ENCODE measurements at places on chromosomes 12 and 14. TPM values are rescaled to one million over a fixed set of nuclear protein-coding genes. Genes with fewer than 3 reads are reported as not detected.

GRCh38 chr12:52351196-52352059 lies 15.9 kb downstream of the KRT85 start:
- DNase-seq, result peak; percentile 57

The MYF6 gene
- total RNA-seq, result not detected

The TPH2 gene
- not detected for total RNA-seq

DNA sequence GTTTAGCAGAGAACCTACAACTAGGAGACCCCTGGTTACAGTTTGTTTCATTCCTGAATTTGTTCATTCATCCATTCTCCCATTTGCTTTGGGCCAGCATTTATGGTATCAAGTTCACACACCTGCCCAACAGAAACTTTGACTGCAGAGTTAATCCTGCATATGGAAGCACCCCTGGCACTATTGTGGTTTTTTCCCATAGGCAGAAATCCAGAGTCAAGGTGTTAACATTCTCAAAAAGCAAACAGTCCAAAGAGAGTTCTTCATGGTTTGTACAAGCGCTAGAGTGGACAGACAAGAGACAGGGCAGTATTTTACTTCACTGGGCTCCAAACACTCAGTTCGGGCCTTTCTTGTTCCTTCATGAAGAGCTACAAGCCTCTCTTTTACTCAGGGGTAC lies 51.9 kb downstream of the KCNK10 start:
- DNase-seq, result no peak

- DNase-seq, result no peak
Measured at GRCh38 chr14:53054457-53054856, 98.7 kb downstream of the DDHD1 start.

The KRT82 gene
- not detected for total RNA-seq

- DNase-seq, result no peak
Measured at GRCh38 chr12:2451025-2451424, 343.7 kb upstream of the FKBP4 start.

The SCNN1A gene
- total RNA-seq, result 128 TPM

GRCh38 chr14:53124786-53125185 lies 28.3 kb downstream of the DDHD1 start:
- DNase-seq, result no peak

GRCh38 chr14:95345032-95345431 lies 25.3 kb upstream of the CLMN start:
- DNase-seq, result no peak

DNA sequence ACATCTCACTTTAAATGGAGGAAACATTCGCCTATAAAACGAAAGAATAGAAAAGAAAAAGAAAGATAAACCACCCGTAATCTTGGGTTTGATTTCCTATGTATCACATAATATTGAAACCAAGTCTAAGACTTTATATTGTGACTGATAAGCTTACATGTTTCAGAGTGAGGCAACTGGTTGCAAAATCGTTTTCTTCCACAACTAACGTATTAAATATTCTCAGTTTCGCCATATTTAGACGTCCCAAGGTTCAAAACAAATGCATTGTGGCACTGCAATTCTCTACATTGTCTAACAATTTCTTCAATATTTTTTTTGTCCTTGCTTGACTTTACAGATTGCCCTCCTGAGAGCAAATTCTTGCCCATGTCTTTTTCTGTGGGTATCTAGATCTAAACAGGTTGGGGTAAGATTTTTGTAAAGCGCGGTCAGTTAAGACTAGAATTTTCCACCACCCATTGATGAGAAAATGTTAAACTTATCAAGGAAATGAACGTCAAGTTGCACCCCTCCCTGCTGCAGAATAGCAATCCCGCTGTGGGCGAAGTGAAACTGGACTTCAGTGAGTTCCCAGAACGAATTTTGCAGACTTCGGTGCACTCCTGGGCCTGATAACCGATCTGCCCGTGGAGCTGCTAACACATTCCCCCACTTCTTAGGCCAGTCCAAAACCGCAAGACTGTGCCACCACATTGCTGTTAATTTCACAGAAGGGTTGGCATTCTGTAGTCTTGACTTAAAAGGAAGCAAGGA lies 2.7 kb downstream of the TBX3 start:
- no peak for DNase-seq

GRCh38 chr14:66540038-66540437 lies 32.1 kb downstream of the GPHN start:
- DNase-seq, result no peak

- no peak for DNase-seq
Measured at GRCh38 chr12:78392918-78393317, 471.7 kb upstream of the SYT1 start.

DNA sequence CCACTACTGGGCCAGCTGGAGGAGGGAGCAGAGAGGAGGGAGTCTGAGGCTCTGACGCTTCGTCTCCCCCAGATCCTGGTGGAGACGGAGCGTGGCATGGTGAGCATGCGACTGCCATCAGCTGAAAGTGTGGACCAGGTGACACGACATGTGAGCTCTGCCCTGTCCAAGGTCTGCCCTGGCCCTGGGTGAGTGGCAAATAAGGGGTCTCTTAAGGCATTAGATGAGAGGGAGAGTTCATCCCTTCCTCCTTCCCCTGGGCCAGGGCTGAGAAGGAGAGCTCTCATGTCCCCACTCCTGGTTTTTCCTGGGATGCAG lies 2.5 kb downstream of the CARMIL3 start:
- no peak for DNase-seq

DNA sequence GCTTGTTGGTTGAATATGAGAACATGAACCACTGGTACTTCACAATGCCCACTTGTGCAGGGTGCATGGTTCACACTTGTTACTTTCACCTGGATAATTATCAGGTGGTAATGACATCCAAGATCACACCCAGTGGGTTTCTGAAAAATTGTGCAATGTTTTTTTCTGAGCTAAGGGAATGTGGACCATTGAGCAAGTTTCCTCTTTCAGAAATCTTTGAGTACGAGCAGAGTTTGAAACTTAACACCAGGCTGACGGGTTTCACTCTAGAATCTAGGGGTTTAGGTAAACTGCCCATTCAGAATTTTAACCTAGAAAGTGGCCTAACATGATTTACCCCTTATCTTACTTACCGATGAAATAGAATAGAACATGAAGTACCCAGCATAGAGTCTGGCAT lies 389.6 kb downstream of the PAWR start:
- DNase-seq, result no peak

DNA sequence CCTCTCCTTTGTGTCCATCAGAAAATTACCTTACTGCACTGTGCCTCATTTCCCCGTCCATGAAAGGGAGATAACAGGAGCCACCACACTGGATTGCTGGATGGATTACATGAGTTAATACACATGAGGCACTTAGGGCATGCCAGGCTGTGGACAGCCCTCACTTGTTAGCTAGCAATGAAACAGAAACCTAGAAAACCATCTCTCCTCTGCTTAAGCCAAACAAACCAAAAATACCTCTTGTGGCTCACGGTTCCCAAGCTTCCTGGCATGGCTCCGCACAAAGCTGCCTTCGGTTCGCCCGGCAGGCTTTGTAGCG lies 660 bp upstream of the HCFC2 start:
- DNase-seq, result peak; percentile 10

DNA sequence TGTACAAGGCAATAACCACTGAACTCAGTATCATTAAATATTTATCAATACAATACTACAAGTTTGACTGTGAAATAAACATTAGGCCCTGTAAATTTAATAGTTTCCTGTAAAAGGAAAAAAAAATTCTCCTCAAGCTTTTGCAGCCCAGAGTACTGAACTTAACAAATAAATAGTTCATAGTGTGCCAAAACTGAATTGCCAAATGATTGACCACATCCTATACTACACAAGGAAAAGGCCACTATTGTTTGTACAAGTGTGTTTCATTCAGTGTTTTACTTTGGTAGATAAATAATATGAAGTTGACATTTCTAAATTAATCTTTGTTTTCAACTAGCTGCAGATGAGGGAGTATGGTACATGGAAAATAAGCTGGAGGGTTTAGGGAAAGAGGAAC lies 379.6 kb downstream of the FLRT2 start:
- DNase-seq, result no peak

- no peak for DNase-seq
Measured at GRCh38 chr12:46364300-46364696, 8.3 kb downstream of the SLC38A2 start.

GRCh38 chr12:6946033-6946919 lies 2.5 kb downstream of the C12orf57 start:
- peak; percentile 97 for DNase-seq

The ANKRD52 gene
- 29.0 TPM for total RNA-seq

DNA sequence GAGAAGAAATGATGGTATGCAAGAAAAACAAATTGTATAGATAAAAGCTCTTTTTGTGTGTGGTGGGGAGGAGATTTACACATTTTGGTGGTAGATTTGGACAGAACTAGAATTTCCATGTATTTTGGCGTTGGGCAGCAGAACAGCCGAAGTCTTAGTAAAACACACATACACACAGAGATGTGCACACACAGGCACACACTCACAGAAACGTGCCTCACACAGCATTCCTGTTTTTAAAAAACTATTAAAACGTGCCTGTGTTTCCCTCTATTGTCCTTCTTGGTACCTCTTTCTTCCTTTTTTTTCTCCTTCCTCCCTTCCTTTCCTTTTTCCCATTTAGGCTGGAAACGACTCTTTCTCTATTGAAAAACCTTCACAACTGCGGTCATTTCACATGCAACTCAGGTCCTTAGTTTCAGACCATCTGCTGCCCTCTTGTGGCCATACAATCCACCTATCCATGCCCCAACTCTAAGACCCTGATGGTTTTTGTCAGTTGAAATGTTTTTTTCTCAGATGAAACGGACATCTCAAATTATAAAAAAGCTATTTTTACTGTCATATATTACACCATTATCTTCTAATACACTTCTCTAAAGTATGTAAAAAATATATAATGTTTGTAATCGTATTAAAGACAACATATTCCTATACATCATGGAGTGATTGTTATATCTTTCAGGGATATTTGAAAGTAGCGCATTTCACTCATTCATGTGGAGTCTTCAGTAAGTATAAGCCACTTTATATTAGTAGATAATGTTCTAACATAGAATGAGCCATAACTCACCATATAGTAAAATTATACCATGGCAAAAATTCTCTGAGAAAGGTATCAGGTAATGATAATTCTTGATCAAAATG lies 386.7 kb upstream of the NOVA1 start:
- DNase-seq, result peak; percentile 56

DNA sequence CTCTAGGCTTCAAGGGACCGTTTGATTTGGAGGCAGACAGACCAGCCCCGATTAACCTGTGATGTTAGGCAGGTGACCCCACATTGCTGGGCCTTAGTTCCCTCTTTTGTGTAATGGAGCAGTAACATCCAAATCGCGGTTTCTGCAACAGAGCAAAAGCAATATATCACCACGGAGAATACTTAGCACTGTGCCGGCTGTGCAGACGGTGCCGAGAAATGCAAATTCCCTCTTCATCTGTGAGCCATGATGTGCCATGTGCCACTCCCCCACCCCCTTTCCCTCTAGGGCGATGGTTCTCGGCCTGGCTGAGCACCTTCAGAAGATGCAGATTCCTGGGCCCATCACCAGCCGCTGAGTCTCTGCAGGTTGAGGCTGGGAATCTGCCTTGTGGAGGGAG lies 10.9 kb downstream of the BCL7A start:
- DNase-seq, result no peak

- DNase-seq, result no peak
Measured at GRCh38 chr14:58752289-58752688, 114.5 kb downstream of the DACT1 start.

- no peak for DNase-seq
Measured at GRCh38 chr14:80419769-80420168, 208.5 kb upstream of the DIO2 start.

The FITM1 gene
- 2.0 TPM for total RNA-seq

The POTEM gene
- 18.1 TPM for total RNA-seq

DNA sequence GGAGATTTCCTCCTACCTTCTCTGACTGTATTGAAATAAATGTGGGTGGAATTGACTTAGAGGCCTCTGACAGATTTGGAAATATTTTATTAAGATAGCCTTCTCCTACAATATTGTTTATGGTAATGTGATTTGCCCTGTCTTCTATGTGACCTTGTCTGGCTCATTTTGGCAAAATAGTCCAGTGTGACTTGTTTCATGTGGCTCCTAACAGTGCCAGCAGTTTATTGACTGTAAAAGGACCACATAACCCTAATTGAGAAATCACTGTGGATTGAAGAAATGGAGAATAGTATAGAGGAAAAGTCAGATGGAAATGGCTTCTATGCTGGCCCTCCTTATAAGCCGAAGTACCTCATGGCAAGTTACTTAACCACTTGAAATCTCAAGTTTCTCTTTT lies 170.9 kb upstream of the PTPRQ start:
- no peak for DNase-seq

The CLEC9A gene
- not detected for total RNA-seq

GRCh38 chr14:88430976-88431375 lies 45.5 kb downstream of the SPATA7 start:
- DNase-seq, result no peak

- no peak for DNase-seq
Measured at GRCh38 chr14:102544046-102544746, 34.6 kb upstream of the ANKRD9 start.

DNA sequence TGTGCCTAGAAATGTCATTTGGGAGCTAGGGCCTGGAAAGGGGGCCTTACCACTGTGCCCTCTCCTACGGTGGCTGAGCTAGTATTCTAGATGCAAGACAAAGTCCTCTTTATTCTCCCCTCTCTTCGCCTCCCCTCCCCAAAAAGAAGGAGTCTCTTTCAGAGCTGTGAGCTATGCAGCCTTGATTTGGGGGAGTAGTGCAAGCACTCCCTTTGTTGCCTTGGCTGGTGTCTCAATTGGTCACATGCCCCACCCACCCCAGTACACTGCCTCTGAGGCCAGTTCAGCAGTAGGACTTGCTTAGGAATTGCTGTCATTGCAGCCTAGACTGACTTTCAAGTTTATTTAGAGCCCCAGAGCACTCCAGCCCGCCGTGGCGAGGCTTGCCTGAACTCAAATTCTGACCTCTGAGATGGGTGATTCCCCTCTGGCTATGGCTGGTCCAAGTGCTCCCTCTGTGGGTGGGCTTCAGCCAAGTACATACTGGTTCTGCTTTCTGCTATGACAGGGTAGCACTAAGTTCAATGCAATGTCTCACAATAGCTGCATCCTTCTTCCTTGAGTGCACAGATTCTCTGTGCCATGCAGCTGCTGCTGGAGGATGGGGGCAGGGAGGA lies 37.0 kb upstream of the FBXO33 start:
- DNase-seq, result no peak

DNA sequence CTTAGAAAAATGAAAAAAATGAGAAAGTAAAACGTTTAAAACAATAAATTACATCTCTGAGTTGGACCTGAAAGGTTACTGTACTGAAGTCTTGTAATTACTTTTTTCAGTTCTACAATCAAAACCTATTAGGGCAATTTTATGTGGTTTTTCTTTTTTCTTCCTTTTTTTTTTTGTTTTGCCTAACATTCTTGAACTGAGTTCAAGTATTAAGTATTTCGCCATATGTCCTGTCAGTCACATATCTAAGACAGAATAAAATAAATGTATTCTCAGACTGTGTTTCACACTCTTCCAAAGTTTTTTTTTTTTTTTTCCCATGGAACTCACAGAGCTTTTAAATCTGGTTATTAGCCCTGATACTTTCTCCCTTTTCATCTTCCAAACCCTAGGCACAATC lies 172.0 kb downstream of the BCAT1 start:
- DNase-seq, result no peak

- no peak for DNase-seq
Measured at GRCh38 chr12:59370933-59371332, 224.9 kb upstream of the SLC16A7 start.
